Cerebellar cortex (tissue), 1 donor: ENCODE measurements at places on chromosomes 3 and 15.
A peak's percentile ranks its signal among the peaks of the same experiment; 100 is the strongest.

- DNase-seq, result peak; percentile 6
Measured at GRCh38 chr3:44478606-44479094, 1.2 kb upstream of the ZNF445 start.

DNA sequence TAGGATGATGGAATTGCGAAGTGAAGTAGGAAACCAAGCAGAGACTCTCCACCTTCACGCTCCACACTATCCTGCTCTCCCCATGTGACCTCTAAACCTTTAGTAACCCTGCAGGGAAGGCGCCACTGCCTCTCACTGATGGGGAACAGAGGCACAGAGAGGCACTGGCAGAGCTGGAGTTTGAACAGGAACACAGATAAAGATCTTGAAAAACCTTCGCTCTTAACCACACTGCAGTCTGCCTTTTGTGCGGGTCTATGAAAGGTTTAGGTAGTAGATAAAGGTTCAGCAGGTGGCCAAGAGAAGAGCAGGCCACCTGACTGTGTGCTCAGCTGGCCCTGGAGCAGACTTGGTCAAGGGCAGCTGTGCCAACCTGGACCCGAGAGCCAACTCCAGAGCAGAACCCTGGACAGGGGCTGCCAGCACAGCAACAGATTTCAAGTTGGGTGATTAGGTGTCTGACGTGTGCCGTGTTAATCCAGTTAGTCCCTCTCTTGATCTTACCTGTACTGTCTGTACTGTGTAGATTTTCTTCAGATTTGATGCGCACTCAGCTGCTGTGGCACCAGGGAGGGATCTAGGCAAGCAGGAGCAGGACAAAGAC lies 15.2 kb downstream of the EIF4E3 start:
- DNase-seq, result no peak

GRCh38 chr15:57559875-57560274 lies 31.8 kb upstream of the MYZAP start:
- peak; percentile 79 for DNase-seq

- peak; percentile 45 for DNase-seq
Measured at GRCh38 chr3:17481116-17481515, 261.3 kb downstream of the TBC1D5 start.

DNA sequence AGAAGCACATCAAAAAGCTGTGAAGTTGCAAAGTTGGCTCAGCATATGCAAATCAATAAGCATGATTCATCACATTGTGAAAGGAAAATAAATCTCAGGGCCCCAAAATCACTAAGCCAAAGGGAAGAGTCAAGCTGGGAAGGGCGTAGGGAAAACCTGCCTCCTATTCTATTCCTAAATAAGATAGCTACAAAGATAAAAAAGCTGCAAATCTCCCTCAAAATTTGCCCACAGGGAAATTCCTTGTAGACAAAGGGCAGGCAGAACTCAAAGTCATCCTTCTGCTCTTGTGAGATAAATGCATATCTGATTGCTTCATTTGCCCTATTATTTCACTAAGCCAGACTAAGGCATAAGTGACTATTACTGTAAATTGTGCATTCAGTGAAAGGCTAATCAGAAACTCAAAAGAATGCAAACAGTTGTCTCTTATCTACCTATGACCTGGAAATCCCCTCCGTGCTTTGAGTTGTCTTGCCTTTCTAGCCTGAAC lies 30.5 kb upstream of the CCNL1 start:
- DNase-seq, result no peak

DNA sequence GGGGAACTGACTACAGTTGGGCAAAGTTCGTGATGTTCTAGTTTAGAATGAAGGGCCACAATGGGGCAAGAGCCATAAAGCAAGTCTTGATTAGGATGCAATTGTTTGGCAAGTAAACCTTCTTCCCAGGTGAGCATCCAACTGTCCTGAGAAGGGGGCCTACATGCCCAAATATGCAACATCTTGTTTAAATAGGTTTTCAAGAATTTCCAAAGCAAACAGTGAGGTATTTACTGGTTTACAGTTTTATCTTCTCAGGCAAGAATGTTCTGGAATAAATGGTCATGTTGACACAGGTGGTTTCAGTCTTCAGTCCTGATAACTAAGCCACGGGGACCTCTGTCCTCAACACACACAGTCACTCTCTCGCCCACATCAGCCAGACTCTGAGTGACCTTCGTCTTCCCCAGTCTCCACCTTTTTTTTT lies 90.3 kb upstream of the FAM174B start:
- no peak for DNase-seq

- no peak for DNase-seq
Measured at GRCh38 chr15:63636518-63637061, 39.4 kb downstream of the FBXL22 start.

DNA sequence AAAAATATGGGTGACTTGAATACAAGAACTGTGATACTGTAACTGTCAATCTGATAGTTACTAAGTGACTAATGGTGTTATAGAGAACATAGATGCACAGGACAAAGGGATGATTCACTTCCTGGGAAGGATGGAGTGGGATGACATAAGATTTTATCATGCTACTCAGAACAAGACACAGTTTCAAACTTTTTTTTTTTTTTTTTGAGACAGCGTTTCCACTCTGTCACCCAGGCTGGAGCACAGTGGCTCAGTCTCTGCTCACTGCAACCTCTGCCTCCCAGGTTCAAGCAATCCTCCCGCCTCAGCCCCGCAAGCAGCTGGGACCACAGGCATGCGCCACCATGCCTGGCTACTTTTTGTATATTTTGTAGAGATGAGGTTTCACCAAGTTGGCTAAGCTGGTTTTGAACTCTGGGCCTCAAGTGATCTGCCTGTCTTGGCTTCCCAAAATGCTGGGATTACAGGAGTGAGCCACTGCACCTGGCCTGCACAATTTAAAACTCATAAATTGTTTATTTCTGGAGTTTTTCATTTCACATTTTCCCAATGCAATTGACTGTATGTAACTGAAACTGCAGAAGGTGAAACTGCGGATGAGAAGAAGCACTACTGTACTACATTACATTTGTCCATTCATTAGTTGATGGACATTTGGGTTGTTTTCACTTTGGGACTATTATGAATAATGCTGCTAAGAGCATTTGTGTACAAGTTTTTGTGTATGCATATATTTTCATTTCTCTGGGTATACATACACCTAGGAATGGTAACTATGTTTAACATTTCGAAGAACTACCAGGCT lies 40.6 kb downstream of the ADIPOQ start:
- DNase-seq, result no peak

DNA sequence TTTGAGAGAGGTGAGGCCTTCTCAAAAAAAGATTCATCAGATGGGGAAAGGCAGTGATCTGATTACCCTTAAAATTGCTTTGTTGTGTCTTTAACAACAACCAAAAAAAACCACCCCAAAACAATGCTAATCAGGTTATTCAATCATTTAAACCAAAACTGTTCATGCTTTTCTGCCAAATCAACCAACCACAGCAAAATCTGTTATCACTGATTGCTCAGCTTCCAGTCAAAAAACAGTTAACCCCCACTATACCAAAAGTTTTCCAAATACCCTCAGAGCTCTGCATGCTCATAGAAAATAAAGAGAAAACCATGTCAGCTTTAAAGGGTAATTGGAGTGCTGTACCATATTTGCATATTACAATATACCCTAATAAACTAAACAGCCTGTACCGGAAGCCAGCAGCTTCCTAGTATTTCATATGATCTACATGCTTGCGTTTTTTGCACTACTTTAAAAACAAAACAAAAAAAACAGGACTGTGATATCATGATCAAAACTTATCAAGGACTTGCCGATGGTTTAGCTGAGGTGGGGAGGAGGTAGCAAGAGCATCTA lies 22.8 kb downstream of the SATB1 start:
- DNase-seq, result peak; percentile 8

DNA sequence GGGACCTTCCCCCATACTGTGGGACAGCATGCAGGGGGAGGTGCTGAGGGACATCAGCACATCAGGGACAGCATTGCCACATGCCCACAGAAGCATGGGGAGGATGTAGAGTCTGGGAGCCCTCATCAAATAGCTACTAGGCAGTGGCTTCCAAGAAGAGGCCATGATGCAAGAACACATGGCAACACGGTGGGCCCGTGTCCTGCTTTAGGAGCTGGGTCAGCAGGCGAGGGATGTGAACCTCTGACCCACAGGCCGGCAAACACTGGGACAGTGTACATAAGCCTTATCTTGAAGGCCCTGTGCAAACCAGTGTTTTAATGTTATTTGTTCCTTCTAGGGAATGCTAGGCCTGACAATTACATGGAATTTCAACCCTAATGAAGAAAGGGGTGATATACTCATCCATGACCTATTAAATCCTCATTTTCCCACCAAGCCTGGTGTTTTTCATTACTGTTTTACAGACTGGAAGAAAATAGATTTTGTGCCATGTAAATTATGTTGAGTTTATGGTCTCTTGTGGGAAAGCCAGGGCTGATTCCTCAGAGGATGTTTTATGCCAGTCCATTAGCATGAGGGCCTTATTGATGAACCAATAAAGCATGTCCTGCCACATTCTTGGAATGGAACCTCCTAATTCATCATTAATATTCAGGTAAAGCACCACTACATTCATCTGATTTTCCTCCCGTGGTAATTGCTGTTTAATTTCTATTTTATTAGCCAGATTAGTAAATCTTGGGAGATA lies 61.7 kb upstream of the SLC25A26 start:
- no peak for DNase-seq

GRCh38 chr3:11430624-11431023 lies 158.4 kb downstream of the ATG7 start:
- no peak for DNase-seq

- DNase-seq, result no peak
Measured at GRCh38 chr3:14378415-14378814, 24.0 kb upstream of the SLC6A6 start.

DNA sequence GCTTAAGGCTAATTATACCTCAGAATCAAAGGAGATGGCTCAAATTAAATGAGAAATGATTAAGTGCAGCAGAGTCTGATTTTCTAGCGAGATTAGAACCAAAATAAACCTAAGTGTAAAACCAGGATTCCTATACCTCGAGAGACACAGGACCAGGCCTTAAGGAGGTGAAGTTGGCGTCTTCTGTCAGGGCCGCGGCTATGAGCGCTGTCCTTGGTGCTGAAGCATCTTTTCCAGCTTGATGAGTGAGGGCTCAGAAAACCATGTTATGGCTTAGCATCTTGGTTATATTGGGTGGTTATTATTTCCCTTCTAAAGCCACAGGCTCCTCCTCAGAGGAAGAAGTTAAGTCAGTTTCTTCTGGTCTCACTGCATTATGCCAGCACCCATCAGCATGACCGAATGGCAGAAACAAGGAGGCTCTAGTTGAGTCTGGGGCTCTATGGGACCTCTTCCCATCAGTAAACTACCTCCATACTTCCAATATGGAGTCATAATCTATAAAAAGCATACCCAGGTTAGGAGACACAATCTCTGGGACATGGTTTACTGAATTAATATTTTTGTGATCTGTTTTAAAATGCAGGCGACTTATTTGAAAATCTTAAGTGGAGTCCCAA lies 120.1 kb upstream of the NMNAT3 start:
- DNase-seq, result no peak

DNA sequence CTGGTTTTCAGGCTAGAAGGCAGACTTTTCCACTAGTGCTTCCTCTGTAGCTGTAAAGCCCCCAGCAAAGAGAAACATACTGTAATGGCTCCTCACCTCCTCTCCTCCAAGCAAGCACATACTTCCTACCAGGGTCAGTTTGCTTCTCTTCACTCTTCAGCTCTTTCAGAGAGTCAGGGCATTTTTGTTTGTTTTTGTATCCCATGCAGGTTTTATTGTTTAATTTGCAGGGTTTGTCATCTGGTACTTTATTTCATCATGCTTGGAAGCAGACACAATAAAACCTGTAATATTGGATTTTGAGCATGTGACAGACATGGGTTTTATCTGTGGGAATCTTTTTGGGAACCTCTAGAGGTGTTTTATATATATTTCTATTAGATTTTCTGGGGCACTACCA lies 753.3 kb upstream of the ROBO1 start:
- DNase-seq, result no peak

DNA sequence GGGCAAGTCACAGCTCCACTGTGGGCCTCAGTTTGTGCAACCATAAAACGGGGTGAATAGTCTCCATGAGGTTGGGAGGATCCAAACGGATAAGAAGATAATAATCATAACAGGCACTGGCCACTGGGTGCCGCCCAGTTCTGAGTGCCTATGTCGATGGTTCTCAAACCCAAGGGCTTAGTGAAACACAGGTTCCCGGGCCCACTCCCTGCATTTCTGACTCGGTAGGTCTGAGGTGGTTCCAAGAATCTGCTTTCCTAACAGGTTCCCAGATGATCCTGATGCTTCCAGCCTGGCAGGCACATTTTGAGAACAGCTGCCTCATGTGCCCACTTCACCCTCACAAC lies 21.2 kb downstream of the ALS2CL start:
- DNase-seq, result no peak

GRCh38 chr3:14829811-14830210 lies 11.0 kb downstream of the FGD5 start:
- DNase-seq, result no peak

- DNase-seq, result no peak
Measured at GRCh38 chr3:62365391-62366125, 7.8 kb downstream of the FEZF2 start.

DNA sequence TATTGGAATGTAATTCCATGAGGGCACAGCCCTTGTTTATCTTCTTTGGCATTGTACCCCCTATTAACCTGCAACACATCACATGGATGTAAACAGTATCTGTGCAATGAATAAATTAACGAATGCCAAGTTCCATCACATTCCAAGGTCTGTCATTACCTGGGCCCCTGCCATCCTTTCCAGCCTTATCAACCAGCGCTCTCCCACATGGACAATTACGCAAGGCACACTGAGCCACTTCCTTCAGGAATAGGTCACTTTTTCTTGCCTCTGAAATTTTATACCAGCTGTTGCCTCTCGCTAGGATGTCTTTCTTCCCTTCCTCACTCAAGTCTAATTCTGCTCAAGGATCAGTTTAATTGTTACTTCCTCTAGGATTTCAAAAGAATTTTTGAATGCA lies 1051.8 kb upstream of the CFAP20DC start:
- DNase-seq, result peak; percentile 27

DNA sequence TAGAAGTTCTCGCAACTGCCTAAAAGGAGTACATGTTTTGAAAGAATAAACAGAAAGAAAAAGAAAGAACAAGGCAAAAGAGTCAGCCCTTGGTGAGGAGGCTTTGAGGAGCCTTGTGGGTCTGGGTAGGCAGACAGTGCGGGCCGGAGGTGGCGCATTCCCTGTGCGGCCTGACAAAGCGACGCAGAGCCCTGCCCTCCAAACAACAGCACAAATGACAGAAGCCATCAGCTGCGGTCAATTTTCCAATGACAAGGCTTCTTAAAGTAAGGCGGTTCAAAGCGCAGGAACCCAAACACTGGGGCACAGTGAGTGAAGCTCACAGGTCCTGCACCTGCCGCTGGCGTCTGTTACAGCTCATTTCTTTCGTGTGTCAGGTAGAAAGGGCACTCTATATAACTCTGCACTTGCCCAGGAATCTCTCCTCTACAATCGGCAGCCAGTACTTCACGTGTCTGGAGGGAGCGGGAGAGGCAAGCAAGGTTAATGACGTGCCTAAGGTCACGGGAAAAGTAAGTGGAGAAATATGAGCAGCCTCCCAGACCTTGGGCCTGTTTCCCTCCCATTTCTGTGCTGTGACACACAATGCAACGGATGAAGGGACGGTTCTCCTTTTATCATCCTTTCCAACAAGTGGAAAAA lies 178.1 kb downstream of the OPA1 start:
- DNase-seq, result no peak
